ENCODE measurements at places on chromosomes 3 and 15.

DNA sequence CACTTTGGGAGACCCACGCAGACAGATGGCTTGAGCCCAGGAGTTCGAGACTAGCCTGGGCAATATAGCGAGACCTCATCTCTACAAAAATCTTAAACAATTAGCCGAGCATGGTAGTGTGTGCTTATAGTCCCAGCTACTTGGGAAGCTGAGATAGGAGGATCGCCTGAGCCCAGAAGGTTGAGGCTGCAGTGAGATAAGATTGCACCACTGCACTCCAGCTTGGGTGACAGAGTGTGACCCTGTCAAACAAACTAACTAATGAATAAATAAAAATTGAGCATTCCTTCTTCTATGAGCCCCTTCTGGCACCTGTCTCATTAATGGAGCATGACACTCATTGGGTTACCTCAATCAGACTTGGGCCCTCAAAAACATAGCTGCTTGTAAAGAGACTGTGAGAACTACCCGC, 7.5 kb downstream of the ZDHHC3 start:
- DNase-seq: no peak

GRCh38 chr3:2915826-2916225, 194.3 kb downstream of the IL5RA start:
- DNase-seq: no peak

DNA sequence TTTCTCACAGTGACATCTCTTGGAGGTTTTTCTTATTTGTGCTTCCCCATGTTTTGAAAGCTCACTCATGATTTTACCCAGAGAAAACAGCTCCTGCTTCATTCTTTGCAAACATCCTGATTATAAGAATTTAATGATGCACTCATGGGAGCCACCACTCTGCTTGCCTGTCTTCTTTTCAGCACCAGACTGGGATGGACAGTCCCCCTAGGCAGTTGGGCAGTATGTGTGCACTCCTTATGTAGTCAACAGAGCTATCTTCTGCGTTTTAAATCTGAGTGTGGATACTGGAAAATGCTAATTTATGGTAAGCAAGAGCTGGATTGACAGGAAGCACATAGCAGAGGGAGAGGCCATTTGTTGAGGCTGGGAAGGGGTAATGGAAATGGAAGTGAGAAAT, 276.1 kb downstream of the AGBL1 start:
- DNase-seq: no peak

GRCh38 chr3:164132878-164133277, 945.4 kb downstream of the SI start:
- no peak for DNase-seq

- no peak for DNase-seq
Measured at GRCh38 chr15:65747265-65747664, 44.8 kb downstream of the DENND4A start.

DNA sequence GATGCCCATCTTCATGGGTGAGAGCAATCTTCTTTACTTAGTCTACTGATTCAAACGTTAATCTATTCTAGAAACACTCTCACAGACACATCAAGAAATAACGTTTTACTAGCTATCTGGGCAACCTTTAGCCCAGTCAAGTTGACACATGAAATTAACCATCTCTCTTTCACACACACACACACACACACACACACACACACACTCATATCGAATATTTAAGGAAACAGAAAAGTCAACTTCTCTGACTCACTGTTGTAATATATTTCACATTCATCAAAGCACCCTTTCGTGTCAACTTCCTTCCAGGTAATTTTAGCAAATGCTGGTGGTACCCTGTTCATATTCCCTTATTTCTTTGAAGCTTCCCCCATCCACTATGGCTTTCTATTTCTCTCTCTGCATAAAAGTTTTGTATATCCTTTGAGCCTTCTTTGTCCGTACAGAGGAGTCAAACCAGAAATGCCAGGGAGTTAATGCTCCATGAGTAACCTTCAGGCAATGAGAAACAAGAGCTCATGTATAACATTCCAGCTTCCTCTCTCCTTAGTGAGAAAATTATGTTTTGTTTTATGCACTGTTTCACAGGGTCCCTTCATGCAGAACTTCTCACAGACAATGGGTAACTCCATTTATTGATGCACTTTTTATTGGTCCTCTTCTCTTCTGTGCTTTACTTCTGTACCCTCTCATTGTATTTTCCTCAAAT, 335.5 kb upstream of the CBLB start:
- no peak for DNase-seq

DNA sequence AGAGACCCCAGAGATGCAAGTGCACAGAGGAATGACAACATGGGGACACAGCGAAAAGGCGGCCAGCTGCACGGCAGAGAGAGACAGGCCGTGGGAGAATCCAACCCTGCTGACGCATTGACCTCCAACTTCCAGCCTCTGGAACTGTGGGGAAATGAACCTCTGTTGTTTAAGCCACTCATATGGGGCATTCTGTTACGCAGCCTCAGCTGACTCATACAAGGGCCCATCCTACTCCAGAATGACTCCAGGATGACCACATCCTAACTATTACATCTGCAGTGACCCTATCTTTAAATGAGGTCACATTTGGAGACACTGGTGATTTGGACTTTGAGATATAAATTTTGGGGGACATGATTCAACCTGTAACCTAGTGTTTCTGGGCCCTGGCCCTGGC, 44.0 kb downstream of the KLF15 start:
- peak; percentile 49 for DNase-seq

GRCh38 chr3:126351086-126351770, 6.0 kb downstream of the KLF15 start:
- DNase-seq: peak; percentile 82

GRCh38 chr3:115834068-115834467, 210.8 kb downstream of the GAP43 start:
- no peak for DNase-seq

DNA sequence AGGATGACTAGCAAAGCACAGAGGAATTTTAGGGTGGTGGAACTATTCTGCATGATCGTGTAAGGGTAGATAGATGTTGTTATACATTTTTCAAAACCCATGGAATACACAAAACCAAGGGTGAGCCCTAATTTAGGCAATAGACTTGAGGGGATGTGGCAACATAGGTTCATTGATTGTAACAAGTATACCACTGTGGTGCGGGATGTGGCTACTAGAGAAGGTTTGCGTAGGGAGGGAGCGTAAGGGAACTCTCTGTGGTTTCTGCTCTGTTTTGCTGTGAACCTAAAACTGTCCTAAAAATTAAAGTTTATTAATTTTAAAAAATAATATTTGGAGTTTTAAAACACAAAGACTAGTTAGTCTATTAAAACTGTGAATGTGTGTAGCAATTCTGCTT, 202.8 kb downstream of the PLCL2 start:
- DNase-seq: no peak

GRCh38 chr15:40906091-40906990, 12.1 kb downstream of the VPS18 start:
- peak; percentile 96 for DNase-seq

- DNase-seq: no peak
Measured at GRCh38 chr3:100179692-100180349, 65.5 kb upstream of the FILIP1L start.

- no peak for DNase-seq
Measured at GRCh38 chr3:189995129-189995528, 125.6 kb downstream of the P3H2 start.

GRCh38 chr15:82709081-82709420, 624 bp downstream of the AP3B2 start:
- no peak for DNase-seq

DNA sequence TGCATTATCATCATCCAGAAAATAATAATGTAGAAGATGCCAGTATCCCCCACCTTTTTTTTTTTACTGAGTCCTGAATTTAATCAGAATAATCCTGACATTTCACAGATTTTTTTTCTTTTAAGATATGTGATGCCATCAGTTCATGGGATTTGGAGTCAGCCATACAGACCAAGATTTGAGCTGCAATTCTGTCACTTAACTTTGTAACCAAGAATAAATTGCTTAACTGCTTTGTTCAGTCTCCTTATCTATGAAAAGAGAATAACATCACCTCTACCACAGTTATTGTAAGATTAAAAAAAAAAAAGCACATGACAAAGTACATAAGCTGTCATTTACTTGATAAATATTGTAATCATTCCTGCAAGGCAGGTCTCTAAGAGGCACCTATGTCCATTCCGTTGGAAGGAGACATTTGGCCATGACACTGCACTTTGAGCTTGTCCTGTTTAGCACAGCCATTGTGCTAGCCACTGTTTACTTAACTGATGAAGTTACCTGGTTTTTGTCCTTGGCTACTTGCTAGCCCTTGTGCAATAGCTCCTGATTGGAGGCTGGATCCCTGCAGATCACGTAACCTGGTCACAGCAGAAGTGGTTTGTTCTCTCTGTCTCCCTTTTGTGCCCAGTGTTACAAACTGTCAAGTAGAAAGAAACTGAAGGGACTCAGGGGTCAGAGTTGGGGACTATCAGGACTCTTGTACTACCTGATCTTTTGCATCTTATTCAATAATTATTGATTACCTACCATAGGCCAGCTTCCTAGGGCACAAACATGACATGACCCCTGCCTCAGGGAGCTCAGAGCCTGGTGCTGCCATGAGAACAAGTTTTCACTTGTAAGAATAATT, 306.0 kb downstream of the WDR72 start:
- DNase-seq: no peak

- no peak for DNase-seq
Measured at GRCh38 chr3:81726735-81727134, 34.7 kb downstream of the GBE1 start.

- DNase-seq: no peak
Measured at GRCh38 chr3:6737630-6738029, 123.3 kb upstream of the GRM7 start.

DNA sequence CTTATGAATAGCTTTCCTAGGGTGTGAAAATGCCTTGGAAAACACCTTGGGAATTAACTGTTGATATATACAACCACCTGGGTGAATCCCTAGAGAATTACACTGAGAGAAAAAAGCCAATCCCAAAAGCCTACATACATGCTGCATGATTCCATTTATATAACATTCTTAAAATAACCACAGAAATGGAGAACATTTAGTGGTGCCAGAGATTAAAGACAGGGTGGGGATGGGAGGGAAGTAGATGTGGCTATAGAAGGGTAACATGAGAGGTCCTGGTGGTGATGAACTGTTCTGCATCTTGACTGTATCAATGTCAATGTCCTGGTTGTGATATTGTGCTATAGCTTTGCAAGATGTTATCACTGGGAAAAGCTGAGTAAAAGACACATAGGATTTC, 291.0 kb downstream of the CLSTN2 start:
- no peak for DNase-seq

DNA sequence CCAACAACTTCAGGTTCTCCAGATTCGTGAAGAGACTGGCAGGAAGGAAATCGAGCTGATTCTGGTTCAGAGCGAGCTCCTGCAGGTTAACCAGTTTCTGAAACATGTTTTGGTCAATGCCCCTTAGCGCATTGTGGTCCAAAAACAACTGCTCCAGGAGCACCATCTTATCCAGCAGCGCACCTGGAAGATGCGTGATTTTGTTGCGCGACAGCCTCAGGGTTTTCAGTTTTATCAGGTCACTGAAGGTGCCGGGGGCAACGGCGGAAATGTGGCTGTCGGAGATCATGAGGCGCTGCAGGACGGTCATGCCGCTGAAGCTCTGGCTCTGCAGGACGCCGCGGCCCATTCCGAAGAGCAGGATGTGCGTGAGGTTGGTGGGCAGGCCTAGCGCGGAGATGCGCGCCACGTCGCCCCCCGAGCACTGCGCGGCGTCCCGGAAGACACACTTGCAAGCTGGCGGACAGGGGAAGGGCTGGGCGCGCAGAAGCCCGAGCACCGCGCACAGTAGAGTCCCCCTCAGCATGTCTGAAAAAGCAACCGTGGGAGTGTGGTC, 1.2 kb downstream of the GP5 start:
- no peak for DNase-seq

- no peak for DNase-seq
Measured at GRCh38 chr3:10875914-10876313, 59.9 kb downstream of the SLC6A11 start.

DNA sequence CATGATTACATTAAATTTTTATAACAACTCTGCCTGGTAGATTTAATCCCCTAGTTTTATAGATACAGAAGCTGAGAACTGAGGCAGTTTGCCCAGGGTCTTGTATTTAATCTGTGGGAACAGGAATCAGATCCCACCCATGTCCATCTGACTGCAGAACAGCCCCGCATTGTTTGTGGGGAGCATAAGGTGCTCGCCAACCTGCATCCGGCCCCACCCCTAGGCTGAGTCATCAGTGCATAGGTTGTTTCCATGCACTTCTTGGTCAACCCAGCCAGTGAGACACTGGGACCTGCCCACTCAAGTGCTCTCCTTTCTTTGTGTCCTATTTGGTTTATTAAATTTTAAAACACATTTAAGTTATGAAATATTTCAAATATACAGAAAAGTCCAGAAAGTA, 266.2 kb downstream of the OPA1 start:
- no peak for DNase-seq

DNA sequence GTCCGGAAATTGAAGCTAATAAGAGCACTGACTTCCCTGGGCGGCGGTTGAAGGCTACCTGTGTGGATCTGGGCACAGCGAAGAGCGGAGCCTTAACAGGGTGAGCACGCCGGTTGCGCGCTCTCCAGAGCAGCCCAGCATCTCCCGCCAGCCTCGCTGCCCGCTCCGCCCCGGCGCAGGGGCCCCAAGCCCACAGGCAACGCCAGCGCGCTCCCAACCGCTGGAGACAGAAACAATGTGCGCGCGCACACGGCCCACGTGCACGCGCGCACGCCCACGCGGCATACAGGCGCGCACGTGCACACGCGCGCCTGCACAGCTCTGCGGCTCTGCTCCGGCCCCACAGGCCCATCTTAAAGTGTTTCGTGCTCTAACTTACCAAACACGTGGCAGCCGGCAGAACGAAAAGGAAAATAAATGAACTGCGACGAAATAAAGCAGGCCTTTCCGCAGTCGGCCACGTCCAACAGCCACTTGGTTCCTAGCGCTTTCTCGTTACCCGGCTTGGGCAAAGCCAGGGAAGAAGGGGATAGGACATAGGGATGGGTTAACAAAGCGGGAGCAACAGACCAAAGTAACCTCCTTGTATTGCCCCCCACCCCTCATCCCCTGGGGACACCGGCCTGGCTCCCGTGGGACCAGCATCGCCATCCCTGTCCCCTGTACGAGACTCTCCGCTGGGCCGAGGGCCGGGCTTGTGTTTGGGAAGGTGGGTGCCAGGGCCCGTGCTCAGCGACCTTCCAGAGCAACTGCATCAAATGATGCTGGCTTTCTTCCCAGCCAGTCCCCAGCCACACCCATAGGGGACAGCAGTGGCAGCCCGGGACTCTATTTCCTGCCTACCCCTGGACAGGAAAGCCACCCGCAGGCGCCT, 203.7 kb downstream of the ABHD5 start:
- DNase-seq: no peak

GRCh38 chr3:53194210-53195065, 33.4 kb downstream of the PRKCD start:
- no peak for DNase-seq
